Mesangial cell (primary cell): ENCODE measurements at places on chromosomes 12 and 14. TPM values are rescaled to one million over a fixed set of nuclear protein-coding genes. Genes with fewer than 3 reads are reported as not detected.

TMEM30B gene
- 1.0 TPM in 1 of 2 replicates, not detected in the other for total RNA-seq

AKAP5 gene
- total RNA-seq = 0.98 and 7.0 TPM in 2 replicates

DBX2 gene
- not detected in 2 replicates for total RNA-seq

NTS gene
- not detected in 2 replicates for total RNA-seq

A2ML1 gene
- total RNA-seq = not detected in 2 replicates

SLC5A8 gene
- total RNA-seq = not detected in 2 replicates

RDH12 gene
- total RNA-seq = not detected in 2 replicates

RASSF9 gene
- 1.3 and 7.2 TPM in 2 replicates for total RNA-seq

VTI1B gene
- total RNA-seq = 31.4 and 55.8 TPM in 2 replicates

LRTM2 gene
- total RNA-seq = not detected in 2 replicates

NEUROD4 gene
- total RNA-seq = not detected in 2 replicates

EGLN3 gene
- 0.25 and 0.98 TPM in 2 replicates for total RNA-seq

TAS2R10 gene
- 0.13 TPM in 1 of 2 replicates, not detected in the other for total RNA-seq

PGF gene
- 1.8 and 2.8 TPM in 2 replicates for total RNA-seq

GAS2L3 gene
- total RNA-seq = 6.0 and 20.5 TPM in 2 replicates

SBNO1 gene
- 12.4 and 15.7 TPM in 2 replicates for total RNA-seq

PTGDR gene
- total RNA-seq = not detected in 2 replicates

R3HDM2 gene
- 15.5 and 37.5 TPM in 2 replicates for total RNA-seq

ANO4 gene
- total RNA-seq = 0.16 and 0.76 TPM in 2 replicates

HOXC5 gene
- total RNA-seq = 0.76 and 2.0 TPM in 2 replicates

GARIN6 gene
- not detected in 2 replicates for total RNA-seq

A2M gene
- total RNA-seq = 1.6 TPM in 1 of 2 replicates, not detected in the other

PTGER2 gene
- 14.5 and 38.3 TPM in 2 replicates for total RNA-seq

SLC17A8 gene
- total RNA-seq = not detected in 2 replicates

TROAP gene
- total RNA-seq = 2.5 and 46.4 TPM in 2 replicates

JPH4 gene
- total RNA-seq = not detected in 2 replicates

CACNA2D4 gene
- total RNA-seq = 1.6 and 3.7 TPM in 2 replicates

CFAP251 gene
- total RNA-seq = 1.8 and 4.9 TPM in 2 replicates

PRB3 gene
- not detected in 2 replicates for total RNA-seq

ZBTB39 gene
- total RNA-seq = 4.1 and 4.9 TPM in 2 replicates

BHLHE41 gene
- total RNA-seq = 1.5 and 3.5 TPM in 2 replicates

HCAR1 gene
- 1.8 and 3.4 TPM in 2 replicates for total RNA-seq

MYH6 gene
- not detected in 2 replicates for total RNA-seq

SDR9C7 gene
- not detected in 2 replicates for total RNA-seq

SOAT2 gene
- total RNA-seq = not detected in 2 replicates

NGB gene
- total RNA-seq = not detected in 2 replicates

TAS2R50 gene
- total RNA-seq = 0.38 and 0.98 TPM in 2 replicates

CDKN3 gene
- total RNA-seq = 6.5 and 94.5 TPM in 2 replicates

CLEC7A gene
- total RNA-seq = not detected in 2 replicates

PRR4 gene
- 0.76 TPM in 1 of 2 replicates, not detected in the other for total RNA-seq

OR4E2 gene
- not detected in 2 replicates for total RNA-seq

GPR84 gene
- total RNA-seq = not detected in 2 replicates

DTD2 gene
- total RNA-seq = 35.9 and 36.8 TPM in 2 replicates

ZFHX2 gene
- total RNA-seq = 0.49 and 1.6 TPM in 2 replicates

ADAM20 gene
- total RNA-seq = under 0.01 and 0.25 TPM in 2 replicates

KCNK10 gene
- under 0.01 TPM in 1 of 2 replicates, not detected in the other for total RNA-seq

RASAL1 gene
- 0.16 and 4.9 TPM in 2 replicates for total RNA-seq

ANKRD9 gene
- total RNA-seq = 27.4 and 42.5 TPM in 2 replicates

INHBC gene
- total RNA-seq = not detected in 2 replicates

NRXN3 gene
- 4.2 and 6.1 TPM in 2 replicates for total RNA-seq

TMED8 gene
- 7.1 and 8.8 TPM in 2 replicates for total RNA-seq

KRT2 gene
- total RNA-seq = not detected in 2 replicates

CEBPE gene
- total RNA-seq = not detected in 2 replicates
